H9 (cell line): ENCODE measurements at places on chromosomes 4 and X.

GRCh38 chr4:32562010-32562409 lies 1841.8 kb downstream of the PCDH7 start:
- no peak for DNase-seq

DNA sequence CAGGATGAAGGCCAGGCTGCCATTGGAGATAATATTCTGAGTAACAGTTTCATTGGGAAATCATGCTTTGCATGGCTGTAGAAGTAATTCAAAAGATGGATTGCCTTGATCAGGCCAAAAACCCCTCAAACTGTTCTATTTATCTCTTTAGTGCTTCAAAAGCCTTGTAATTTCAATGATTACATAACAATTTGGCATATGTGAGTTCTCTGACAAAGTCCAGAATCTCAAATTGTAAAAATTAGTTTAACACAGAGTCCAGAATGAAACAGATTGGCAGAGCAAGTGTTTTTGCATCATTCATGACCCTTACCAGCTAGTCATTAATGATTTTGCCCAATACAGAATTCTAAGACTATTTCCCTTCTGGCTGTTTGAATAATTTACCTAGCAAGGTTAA lies 347.3 kb downstream of the SPRY1 start:
- no peak for DNase-seq

DNA sequence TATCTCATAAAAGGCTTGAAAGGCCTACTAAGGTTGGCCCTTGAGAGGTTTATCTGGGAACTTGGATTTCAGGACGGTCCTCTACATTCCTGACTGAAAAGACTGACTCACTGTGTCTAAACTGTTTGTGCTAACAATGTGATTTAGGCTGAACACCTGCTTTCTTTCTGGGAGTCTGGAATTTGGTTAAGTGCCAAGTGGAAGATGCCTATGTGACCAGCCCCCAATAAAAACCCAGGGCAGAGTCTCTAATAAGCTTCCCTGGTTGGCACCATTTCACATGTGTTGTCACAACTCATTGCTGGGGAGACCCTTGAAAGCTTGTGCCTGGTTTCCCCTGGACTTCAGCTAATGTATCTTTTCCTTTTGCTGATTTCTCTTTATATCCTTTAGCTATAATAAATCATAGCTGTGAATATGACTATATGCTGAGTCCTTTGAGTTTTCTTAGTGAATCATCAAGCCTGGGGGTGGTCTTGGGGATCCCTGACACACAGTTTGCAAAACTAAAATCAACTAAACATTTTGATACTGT lies 55.1 kb downstream of the GPR82 start:
- no peak for DNase-seq

DNA sequence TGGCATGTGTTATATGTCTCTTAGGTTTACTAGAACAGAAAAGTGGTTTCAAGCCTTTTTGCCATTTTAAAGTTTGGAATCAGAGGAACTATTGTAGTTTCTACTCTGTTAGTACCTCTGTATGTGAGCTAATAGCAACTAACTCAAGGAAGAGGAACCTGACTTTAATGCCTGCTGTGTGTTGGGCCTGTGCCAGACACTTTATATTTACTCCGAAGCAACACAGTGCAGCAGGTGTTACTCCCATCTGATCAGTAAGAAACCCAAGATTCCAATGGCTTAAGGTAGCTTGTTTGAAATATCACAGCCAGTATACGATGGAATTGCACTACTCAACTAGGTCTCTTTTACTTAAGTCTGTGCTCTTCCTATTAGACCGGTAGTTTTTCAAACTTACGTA lies 79.2 kb downstream of the USP9X start:
- DNase-seq = no peak

DNA sequence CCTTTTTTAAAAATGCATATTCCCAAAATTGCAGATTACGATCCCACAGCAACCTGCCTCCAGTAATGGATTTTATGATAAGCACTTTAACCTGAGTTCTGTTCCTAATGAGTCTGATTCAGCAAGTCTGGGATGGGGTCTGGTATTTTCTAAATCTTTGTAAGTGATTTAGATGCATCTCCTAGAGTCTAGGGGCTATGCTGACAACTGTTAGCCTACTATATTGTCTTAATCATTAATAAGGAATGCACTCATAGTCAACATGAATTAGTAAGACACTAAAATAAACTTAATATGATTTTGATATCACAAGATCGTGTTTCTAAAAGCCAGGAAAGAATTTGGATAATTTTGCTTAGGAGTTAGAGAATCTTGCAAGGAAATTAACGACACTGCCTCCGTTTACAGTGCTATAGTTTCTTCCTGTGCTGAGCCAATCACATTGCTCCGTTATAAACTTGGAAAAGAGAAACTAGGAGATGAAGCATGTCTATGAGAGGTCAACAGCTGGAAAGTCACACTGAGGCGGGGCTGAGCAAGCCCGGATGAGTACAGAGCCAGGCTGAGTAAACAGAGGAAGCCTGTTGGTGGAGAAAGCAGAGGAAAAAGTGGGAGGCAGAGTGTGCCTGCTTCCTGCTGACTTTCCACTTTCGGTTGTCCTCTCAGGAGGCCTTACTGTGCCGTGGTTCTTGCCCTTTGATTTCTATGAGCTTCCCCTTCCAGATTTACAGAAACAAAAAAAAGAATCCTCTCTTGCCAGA lies 5.4 kb downstream of the SCARB2 start:
- no peak for DNase-seq

- DNase-seq = no peak
Observed at GRCh38 chrX:23434356-23434884, 99.8 kb downstream of the PTCHD1 start.

- no peak for DNase-seq
Observed at GRCh38 chr4:26896636-26897035, 36.0 kb downstream of the STIM2 start.

DNA sequence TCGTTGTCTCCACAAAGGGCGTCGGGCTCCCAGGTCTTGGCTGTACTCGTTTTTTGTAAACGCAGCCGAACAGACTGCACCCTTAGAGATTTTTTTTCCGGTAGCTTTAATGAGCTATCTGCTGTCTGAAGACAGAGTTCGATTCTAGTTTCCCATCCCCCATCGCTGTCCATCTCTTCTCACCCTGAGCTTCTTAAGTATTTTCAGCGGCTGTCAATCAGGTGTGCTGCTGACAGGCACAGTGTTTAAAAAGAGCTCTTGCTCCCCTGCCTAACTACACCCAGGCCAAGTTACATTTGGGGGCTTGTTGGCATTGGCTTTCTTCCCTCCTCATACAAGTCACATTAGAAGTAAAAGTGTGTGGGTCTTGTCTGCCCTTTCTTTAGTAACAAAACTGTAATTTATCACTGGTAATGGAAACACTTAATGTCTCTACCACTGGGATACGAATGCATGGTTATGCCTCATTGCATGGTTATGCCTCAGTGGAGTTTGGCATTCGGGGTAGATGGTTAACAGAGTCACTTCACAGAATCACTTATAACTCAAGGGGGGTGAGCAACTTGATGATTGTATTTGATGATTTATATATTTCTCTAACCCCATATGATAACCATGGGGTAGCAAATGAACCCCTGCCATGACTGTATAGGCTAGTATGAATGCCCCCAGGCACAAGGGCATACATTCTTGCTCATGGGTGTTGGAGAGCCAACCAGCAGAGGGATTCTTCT lies 1.4 kb upstream of the ARHGAP6 start:
- DNase-seq = no peak

DNA sequence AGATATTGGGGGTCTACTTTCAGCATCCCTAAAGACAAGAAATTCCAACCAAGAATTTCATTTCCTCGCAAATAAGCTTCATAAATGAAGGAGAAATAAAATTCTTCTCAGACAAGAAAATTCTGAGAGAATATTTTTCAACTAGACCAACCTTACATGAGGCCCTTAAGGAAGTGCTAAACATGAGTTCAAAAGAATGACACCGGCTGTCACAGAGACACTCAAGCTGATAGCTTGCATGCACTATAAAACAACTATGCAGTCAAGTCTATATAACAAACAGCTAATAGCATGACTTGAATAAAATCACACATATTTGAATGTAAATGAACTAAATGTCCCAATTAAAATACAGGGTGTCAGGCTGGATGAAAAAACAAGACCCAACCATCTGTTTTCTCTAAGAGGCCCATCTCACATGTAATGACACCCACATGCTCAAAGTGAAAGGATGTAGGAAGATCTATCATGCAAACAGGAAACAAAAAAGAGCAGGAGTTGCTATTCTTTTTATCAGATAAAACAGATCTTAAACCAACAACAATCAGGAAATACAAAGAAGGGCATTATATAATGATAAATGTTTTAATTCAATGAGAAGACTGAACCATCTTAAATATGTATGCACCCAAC lies 27.2 kb downstream of the FAAH2 start:
- DNase-seq = no peak

GRCh38 chr4:160265836-160266235 lies 1163.0 kb downstream of the RAPGEF2 start:
- DNase-seq = no peak

GRCh38 chr4:83019794-83020494 lies 9.3 kb upstream of the LIN54 start:
- no peak for DNase-seq

- DNase-seq = no peak
Observed at GRCh38 chr4:169115897-169116254, 105.8 kb upstream of the CBR4 start.

DNA sequence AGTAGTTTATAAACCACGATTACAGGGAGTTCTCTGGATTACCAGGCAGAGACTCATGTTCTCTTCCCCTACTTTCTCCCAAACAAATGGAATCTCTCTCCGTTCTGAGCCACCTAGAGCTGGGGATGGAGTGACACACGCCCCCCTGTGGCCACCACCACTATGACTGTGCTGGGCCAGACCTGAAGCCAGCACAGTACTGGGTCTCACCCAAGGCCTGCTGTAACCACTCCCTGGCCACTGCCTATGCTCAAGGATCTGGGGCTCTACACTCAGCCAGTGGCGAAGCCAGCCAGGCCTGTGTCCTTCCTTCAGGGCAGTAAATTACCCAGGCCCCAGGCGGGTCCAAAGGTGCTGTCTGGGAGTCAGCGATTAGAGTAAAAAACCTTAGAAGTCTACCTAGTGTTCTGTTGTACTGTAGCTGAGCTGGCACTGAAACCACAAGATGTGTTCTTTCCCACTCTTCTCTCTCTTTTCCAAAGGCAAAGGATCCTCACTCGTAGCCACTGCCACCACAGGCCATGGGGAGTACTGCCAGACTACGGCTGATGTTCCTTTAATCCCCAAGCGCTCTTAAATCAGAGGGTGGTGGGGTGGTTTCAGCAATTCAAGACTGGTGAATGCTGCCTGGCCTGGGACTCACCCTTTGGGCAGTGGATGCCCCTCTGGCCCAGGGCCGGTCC lies 412.2 kb upstream of the ARX start:
- peak; percentile 81 for DNase-seq

- no peak for DNase-seq
Observed at GRCh38 chrX:147217334-147217733, 402.8 kb upstream of the CXorf51A start.

DNA sequence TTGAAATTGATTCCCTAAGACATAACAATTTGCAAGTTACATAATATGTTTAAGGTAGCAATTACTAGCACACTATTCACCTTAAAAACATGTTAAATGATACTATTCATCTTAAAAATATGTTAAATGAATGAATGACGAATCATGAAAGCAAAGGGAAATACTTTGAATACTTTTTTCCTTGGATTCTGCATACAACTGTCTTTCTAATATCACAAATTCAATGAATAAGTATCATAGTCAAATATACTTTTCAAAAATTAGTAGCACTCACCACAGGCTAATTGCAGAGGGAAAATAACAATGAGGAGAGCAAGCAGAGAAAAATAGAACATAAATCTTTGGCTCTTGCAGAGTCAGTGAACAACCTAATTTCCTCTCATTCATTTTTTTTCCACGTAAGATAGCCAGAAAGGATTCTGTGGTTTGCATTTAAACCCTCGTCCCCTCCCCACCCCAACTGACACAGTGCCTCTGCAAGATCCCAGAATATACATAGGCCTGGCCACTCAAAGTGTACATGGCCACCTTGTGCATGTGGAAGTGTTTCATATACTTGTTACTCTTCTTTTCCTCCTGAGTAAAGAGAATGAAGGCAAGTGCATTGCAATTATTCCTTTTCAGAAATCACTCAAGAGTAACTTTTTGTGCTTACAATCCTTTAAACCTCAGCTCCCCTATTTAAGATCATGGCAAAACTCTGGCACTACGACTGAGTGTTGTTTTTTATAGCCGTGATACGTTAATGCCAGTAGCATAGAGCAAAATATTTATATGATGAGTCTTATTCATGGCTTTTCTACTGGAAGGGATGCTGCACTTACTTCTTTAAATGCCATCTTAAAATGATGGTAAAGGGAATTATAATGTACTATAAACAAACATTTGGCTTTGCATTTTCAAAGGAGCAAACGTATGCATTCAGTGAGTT lies 236.4 kb downstream of the PDGFC start:
- no peak for DNase-seq

DNA sequence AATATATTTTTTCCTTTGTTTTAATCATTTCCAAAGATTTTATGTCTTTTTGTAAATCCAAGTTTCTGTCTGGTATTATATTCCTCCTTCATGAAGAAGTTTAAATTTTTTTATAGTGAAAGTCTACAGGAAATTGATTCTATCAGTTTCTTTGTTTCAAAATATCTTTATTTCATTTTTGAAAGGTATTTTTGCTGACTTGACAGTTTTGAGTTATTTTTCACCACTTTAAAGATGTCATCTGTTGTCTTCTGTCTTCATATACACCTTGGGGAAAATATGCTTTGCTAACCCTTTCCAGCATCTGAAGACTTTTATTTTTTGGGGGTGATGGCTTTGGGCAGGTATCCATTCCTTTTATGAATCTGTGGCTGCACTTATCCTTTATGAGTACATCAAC lies 164.4 kb upstream of the EPHA5 start:
- no peak for DNase-seq

DNA sequence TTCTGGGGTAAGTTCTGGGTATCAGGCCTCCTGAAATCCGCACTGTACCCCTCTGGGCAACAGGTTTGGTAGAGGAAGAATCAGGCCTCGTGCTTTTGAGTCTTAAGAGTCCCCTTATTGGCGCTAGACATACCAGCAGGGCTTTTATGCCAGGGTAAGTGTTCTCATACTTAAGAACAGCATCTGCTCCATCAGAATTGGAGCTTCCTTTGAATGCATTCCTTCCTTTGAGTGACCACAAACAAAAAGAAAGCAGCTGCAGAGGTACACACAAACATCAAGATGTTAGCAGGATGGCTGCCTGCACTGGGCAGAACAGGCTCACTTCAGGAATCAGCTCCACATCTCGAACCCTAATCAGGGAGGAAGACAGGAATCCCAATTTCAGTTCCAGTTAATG lies 156.8 kb downstream of the MGST2 start:
- no peak for DNase-seq

DNA sequence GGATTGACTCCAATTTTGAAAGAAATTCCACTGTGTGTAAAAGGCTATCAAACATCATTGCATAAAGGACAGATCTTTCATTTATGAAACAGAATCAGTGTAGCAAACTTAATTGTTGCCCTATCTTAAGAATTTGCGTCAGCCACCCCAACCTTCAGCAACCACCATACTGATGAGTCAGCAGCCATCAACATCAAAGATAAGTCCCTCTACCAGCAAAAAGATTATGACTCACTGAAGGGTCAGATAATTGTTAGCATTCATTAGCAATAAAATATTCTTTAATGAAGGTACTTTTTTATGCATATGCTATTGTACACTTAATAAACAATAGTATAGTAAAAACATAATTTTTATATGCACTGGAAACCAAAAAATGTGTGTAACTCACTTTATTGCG lies 15.8 kb upstream of the GRSF1 start:
- no peak for DNase-seq

GRCh38 chr4:61202638-61203435 lies 2.7 kb downstream of the ADGRL3 start:
- DNase-seq = peak; percentile 51
